Right lobe of liver (tissue), 6 donors: ENCODE measurements at places on chromosomes 3 and 15.

DNA sequence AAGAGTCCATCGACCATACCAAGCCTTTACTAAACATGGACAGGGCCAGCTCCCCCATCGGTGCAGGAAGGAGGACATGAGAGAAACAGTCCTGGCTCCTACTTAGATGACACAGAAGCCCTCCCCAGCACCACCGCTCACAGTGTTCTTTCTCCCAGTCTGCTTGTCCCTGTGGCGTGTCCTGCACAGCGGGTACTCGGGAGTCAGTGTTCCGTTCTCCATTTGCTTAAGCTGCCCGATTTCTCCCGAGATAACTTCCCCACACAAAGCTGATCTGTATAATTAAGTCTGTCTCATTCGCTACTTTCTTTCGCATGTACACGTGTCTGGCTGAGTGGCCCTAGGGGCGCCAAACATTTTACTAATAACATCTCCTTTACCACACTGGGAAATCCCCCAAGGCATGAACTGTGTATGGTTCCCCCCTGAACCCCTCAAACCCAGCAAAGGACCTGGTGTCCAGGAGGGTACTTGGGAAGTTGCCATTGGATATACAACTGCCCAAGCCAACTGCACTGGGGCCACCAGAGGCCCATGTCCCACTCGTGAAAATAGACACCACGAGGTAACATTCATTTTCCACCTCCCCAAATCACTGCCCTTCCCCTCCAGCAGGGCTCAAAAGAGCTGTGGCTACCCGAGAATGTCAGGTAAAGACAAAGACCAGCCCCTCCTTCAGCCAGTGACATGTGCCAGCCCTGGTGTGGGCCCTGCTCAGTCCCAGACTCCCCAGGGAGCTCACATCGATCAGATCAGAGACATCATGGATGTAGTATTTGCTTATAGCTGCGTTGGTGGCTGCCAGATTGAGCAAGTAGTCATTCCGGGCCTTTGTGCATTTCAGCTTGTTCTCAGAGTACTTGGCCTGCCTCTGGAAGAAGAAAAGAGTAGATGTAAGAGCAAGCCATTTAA, 96.5 kb upstream of the RAD18 start:
- DNase-seq: no peak

- no peak for DNase-seq
Observed at GRCh38 chr3:17442332-17443049, 299.9 kb downstream of the TBC1D5 start.

DNA sequence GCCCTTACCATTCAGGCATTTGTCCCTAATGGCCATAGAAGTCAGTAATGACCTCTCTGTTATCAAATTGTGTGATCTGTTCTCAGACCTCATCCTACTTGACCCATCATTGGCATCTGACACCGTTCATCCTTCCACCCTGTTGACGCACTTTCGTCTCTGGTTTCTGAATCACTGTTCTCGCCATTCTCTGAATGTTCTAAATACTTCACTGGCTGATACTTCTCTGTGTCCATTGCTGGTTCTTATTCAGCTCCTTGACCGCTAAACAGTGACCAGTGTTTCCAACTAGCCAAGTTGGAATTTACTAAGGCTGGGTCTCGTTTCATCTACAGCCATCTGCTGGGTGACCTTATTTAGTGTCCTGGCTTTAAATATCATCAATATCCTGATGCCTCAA, 2.2 kb downstream of the ACAD9 start:
- no peak for DNase-seq

- no peak for DNase-seq
Observed at GRCh38 chr3:156256256-156256655, 135.9 kb downstream of the KCNAB1 start.

- no peak for DNase-seq
Observed at GRCh38 chr15:44726568-44727484, 9.5 kb upstream of the TRIM69 start.

DNA sequence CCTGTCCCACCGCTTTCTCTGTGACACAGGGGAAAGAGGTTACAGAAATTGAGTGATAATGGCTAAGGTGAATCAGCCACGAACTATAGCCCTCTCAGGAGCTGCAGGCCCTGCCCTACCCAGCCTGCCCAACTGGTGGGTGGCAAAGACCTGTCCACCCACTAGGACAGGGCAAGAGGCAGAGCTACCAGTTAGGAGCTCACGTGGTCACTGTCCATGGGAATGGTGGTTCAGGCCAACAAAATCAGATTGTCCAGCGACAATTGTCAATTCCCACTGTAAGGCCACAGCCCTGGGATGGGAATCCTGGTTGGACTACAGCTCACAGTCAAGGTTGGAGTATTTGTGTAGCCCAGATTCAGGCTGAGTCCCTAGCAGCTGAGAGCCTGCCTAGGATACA, 75.0 kb downstream of the PPCDC start:
- DNase-seq: no peak

- no peak for DNase-seq
Observed at GRCh38 chr3:191426311-191426710, 34.7 kb upstream of the PYDC2 start.
